ENCODE measurements at places on chromosomes 12 and 14.
A peak's percentile ranks its signal among the peaks of the same experiment; 100 is the strongest.

- H3K4me1 ChIP-seq: no peaks in the 10 kb centered on the region
- H3K36me3 ChIP-seq: no peaks in the 10 kb centered on the region
- no peak for DNase-seq
- no peak overlapping the region for H3K27ac ChIP-seq
- no peak overlapping the region for H3K4me3 ChIP-seq
Observed at GRCh38 chr12:5874514-5874913, 70.5 kb downstream of the ANO2 start.

GRCh38 chr12:111277570-111277969, 91.3 kb downstream of the PHETA1 start:
- no peaks in the 10 kb centered on the region for H3K36me3 ChIP-seq
- H3K27ac ChIP-seq: no peak overlapping the region
- no peak overlapping the region for H3K4me3 ChIP-seq

DNA sequence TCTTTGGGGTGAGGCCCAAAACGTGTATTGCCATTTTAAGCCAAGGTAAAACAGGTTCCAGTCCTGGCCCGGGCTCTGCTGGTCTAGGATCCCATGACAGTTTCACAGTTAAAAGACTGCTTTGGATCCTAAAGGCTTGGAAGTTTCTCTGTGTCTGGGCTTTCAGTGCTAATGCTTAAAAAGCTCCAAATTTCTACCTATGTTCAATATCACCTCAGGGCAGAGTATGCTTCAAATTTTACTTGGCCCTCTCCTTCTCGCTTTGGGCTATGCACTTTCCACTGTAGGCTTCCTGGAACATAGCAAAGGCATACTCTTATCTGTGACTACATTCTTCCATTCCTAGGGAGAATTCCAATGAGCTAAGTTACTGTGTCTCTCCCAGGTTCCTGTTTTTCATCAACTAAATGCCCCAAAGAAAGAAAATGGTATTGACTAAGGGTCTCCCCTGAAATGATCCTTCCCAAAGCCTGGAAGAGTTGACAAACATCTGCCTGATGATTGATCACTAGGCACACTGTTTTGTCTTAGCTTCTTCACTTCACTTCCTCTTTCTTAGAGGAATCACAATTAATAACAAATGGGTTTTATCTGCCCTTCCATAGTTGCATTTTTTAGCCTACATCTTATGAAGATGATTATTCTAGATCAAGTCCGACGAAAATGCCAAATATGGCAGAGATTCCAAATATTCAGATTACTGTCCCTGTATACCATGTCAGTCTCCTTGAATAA, 79.4 kb downstream of the TMTC2 start:
- no peak overlapping the region for H3K4me3 ChIP-seq
- H3K27ac ChIP-seq: no peak overlapping the region
- no peaks in the 10 kb centered on the region for H3K36me3 ChIP-seq
- no peaks in the 10 kb centered on the region for H3K27me3 ChIP-seq
- no peaks in the 10 kb centered on the region for H3K4me1 ChIP-seq

- no peak for DNase-seq
- no peaks in the 10 kb centered on the region for H3K27me3 ChIP-seq
- H3K4me3 ChIP-seq: no peak overlapping the region
Observed at GRCh38 chr14:24809135-24809534, 175.1 kb upstream of the GZMB start.

DNA sequence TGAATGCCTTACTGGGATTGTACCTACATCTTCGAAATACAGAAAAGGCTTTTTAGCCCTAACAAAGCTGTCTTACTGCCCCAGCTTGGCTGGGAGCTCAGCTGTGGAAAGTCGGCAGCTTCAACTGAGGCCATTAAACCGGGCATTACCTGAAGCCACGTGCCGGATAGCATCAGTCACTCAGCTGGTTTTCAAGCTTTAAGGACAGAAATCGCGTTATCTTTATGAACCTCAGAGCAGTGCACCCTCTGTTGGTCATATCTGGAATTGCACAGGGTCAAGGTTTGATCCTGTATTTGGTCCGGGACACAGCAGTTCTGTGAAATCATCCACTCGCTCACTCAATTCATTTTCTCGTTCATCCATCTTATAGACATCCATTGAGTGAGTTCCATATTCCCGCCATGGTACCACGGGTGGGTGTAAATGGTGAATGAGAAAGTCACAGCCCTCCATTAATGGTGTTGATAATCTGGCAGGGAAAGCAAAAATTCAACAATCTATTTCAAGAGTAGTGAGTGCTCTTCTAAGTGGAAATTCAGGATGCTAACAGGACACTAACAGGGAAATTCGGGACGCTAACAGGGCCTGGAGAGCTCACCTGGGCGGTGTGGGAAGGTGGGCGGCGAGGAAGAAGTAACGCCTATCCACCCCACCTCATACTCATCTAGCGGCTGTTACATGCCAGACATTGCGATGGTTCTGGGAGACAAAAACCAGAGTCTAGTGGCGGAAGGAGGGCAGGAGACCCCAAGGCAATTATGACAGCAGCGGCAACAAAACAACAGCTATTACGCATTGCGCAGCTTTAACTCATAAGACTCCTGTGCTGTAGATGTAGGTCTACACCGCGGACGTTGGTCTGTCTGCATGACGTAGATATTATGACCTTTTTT, 60.6 kb upstream of the TCL1A start:
- H3K27ac ChIP-seq: no peak overlapping the region
- DNase-seq: peak; percentile 37
- H3K4me1 ChIP-seq: no peaks in the 10 kb centered on the region
- no peaks in the 10 kb centered on the region for H3K36me3 ChIP-seq

DNA sequence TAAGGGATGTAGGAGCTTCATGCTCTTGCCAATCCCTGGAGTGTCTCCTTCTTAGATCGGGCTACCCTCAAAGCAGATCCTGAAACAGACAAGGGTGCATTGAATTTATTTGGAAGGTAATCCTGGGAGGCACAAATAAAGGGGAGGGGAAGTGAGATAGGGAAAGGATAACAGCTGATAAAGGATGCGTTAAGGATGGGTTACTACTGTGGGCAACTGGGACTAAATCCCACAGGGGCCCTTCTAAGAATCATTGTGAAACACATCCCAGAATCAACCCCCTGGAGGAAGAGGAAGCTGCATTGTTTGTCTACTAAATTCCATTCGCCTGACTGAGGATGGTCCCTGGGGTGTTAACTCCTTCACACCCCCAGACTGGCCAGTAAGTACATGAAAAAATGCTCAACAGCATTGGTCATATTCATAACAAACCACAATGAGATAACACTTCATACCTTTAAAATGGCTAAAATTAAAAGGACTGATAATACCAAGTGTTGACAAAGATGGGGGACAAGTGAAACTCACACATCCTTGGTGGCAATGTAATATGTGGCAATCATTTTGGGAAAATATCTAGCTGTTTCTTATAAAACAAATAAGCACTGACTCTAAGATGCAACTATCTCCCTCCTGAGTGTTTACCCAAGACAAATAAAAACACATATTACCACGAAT, 37.0 kb upstream of the CMKLR1 start:
- H3K27me3 ChIP-seq: peaks cover 5% of the 10 kb centered on the region
- H3K4me1 ChIP-seq: no peaks in the 10 kb centered on the region
- H3K4me3 ChIP-seq: no peak overlapping the region
- no peaks in the 10 kb centered on the region for H3K36me3 ChIP-seq
- no peak for DNase-seq

GRCh38 chr14:27739657-27740156, 1026.9 kb upstream of the FOXG1 start:
- no peak overlapping the region for H3K4me3 ChIP-seq
- H3K27me3 ChIP-seq: no peaks in the 10 kb centered on the region
- H3K4me1 ChIP-seq: no peaks in the 10 kb centered on the region
- no peak for DNase-seq

DNA sequence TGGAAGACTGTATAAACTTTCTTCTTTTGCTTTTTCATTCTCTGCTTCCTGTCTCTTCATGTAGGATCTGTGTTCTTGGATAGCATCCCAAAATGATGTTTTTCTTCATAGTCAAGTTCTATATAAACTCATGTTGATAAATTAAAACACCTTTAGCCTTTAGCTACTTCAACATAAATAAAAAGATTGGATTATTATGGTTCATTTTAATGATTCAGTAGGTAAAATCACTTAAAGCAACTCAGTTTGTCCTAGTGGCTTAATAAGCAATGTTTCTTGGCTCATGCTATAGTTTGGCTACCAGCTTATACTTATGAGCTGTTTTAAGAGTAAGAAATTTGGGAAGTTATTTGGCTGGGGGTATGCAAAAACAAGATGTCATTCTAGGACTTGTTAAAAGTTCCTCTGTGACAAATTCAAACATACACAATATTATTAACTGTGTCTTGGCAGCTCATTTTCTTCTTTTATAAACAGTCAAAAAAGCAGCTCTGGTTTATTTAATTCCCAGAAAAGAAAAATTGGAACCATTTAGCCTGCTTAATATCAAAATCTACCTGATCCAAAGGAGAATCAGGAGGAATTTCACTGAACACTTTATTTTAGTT, 111.4 kb downstream of the TMTC3 start:
- no peaks in the 10 kb centered on the region for H3K27me3 ChIP-seq
- peak; percentile 69 for DNase-seq
- H3K4me1 ChIP-seq: no peaks in the 10 kb centered on the region
- no peak overlapping the region for H3K4me3 ChIP-seq

GRCh38 chr12:30829876-30830275, 75.1 kb upstream of the CAPRIN2 start:
- no peaks in the 10 kb centered on the region for H3K36me3 ChIP-seq
- H3K4me1 ChIP-seq: no peaks in the 10 kb centered on the region
- H3K27me3 ChIP-seq: peaks cover 5% of the 10 kb centered on the region
- no peak overlapping the region for H3K27ac ChIP-seq

GRCh38 chr14:24681056-24681455, 47.1 kb upstream of the GZMB start:
- no peak overlapping the region for H3K4me3 ChIP-seq
- no peak overlapping the region for H3K27ac ChIP-seq
- no peaks in the 10 kb centered on the region for H3K27me3 ChIP-seq

GRCh38 chr12:116288735-116289134, 11.2 kb upstream of the MED13L start:
- no peaks in the 10 kb centered on the region for H3K36me3 ChIP-seq
- H3K4me1 ChIP-seq: peaks cover 11% of the 10 kb centered on the region
- no peaks in the 10 kb centered on the region for H3K27me3 ChIP-seq
- no peak overlapping the region for H3K27ac ChIP-seq

- DNase-seq: peak; percentile 76
- H3K27ac ChIP-seq: peak within 1 kb of the TSS; percentile 80
- H3K4me1 ChIP-seq: no peaks in the 10 kb centered on the region
- no peaks in the 10 kb centered on the region for H3K36me3 ChIP-seq
- peak within 1 kb of the TSS; percentile 100 for H3K4me3 ChIP-seq
Observed at GRCh38 chr12:22046090-22046967, at the start of gene CMAS. CMAS (plus strand) TSS chr12:22046218; CDS start chr12:22046304, 86 bp downstream.

- no peak overlapping the region for H3K4me3 ChIP-seq
- no peak overlapping the region for H3K27ac ChIP-seq
- no peaks in the 10 kb centered on the region for H3K4me1 ChIP-seq
- H3K27me3 ChIP-seq: no peaks in the 10 kb centered on the region
- DNase-seq: peak; percentile 16
Observed at GRCh38 chr14:39988939-39989338, 556.7 kb upstream of the FBXO33 start.

GRCh38 chr12:114226241-114226928, 179.6 kb downstream of the TBX5 start:
- DNase-seq: no peak
- H3K27ac ChIP-seq: no peak overlapping the region

GRCh38 chr12:51383269-51383905, 7.8 kb downstream of the GALNT6 start:
- H3K4me3 ChIP-seq: no peak overlapping the region
- no peaks in the 10 kb centered on the region for H3K4me1 ChIP-seq
- peaks cover 9% of the 10 kb centered on the region for H3K36me3 ChIP-seq
- no peaks in the 10 kb centered on the region for H3K27me3 ChIP-seq
- H3K27ac ChIP-seq: no peak overlapping the region

DNA sequence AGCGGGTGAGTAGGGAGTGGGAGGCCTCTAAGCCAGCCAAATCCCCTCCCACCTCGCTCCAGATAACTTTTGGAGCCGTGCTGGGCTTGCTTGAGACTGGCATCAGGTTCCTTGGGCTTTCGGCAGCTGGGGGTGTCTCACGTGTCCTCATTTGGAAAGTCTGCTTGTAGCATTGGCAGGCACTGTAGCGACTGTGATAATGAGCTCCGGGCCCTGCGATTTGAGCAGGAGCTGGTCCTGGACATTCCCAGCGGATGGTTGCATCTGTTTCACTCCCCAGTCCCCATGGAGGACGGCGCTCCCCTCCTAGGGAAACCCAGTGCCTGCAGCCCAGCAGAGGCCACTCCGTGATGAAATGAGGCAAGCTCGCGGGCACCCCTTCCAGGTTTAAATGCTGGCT, 49.4 kb downstream of the DGLUCY start:
- H3K27me3 ChIP-seq: no peaks in the 10 kb centered on the region
- H3K36me3 ChIP-seq: peaks cover 9% of the 10 kb centered on the region
- DNase-seq: no peak
- H3K4me1 ChIP-seq: peaks cover 4% of the 10 kb centered on the region
- no peak overlapping the region for H3K4me3 ChIP-seq

- no peaks in the 10 kb centered on the region for H3K27me3 ChIP-seq
- no peak for DNase-seq
- no peaks in the 10 kb centered on the region for H3K36me3 ChIP-seq
- H3K4me1 ChIP-seq: peaks cover 28% of the 10 kb centered on the region
Observed at GRCh38 chr14:93049315-93049714, 66.4 kb downstream of the ITPK1 start.

GRCh38 chr12:1595690-1596347, 1.4 kb upstream of the FBXL14 start:
- no peaks in the 10 kb centered on the region for H3K27me3 ChIP-seq
- H3K4me1 ChIP-seq: peaks cover 39% of the 10 kb centered on the region
- no peak for DNase-seq

GRCh38 chr12:132610051-132610759, at the start of gene LRCOL1:
LRCOL1 (minus strand) TSS chr12:132610582; CDS start chr12:132606251, 4,331 bp downstream.
- H3K27me3 ChIP-seq: peaks cover 62% of the 10 kb centered on the region
- H3K27ac ChIP-seq: no peak within 1 kb of the TSS
- peak within 1 kb of the TSS; percentile 6 for H3K4me3 ChIP-seq
- DNase-seq: peak; percentile 75

- H3K36me3 ChIP-seq: no peaks in the 10 kb centered on the region
- DNase-seq: no peak
- no peaks in the 10 kb centered on the region for H3K4me1 ChIP-seq
- no peak overlapping the region for H3K27ac ChIP-seq
- H3K27me3 ChIP-seq: no peaks in the 10 kb centered on the region
- no peak overlapping the region for H3K4me3 ChIP-seq
Observed at GRCh38 chr12:5456030-5456429, 24.1 kb downstream of the NTF3 start.

DNA sequence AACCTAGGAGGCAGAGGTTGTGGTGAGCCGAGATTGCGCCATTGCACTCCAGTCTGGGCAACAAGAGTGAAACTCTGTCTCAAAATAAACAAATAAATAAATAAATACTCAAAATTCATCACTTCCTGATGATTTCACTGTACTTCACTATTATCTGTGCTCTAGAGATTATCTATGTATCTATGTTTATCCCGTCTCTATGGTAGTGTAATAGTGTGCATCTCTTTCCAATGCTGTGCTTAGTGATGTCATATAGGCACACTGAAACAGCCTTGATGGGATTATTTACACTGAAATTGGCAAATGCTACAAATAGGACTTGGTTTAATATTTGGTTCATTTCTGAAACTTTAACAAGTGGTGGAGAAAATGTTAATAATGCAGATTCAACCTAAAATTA, 6.5 kb downstream of the CAPS2 start:
- H3K27ac ChIP-seq: no peak overlapping the region
- DNase-seq: no peak
- no peaks in the 10 kb centered on the region for H3K4me1 ChIP-seq
- H3K4me3 ChIP-seq: no peak overlapping the region
- H3K36me3 ChIP-seq: no peaks in the 10 kb centered on the region

All from left lung (tissue), 14 donors.